Sigmoid colon (tissue), 7 donors: ENCODE measurements at places on chromosomes 2 and 18. TPM values are rescaled to one million over a fixed set of nuclear protein-coding genes. Genes with fewer than 3 reads are reported as not detected.

DNA sequence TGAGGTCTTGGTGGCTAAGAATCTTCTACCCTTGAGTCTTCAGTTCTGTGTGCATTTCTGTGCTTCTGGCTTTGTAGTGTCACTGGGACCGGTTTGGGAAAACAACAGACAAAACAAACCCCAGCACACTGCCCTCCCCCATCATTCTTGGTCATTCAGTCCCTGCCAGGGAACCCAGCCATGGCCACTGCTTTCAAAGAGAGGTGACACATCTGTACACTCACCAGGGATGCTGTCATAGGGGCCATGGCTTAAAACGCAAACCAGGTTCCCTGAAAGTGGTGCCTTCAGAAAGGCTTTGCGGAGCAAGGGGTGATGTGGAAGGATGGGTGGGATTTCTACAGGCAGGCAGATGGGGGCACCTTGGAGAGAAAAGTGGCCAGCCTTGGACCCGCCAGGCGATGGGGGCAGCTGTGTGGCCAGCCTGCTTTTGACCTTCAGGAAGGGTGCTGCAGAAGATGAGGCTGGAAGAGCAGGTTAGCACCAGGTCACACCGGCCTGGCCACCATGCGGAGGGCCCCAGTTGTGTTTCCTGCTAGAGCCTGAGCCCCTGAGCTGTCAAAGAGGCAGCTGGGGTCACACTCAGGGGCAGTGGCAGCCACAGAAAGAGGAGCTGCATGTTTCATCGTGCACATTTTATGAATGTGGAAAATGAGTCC lies 101.3 kb downstream of the INHBB start:
- H3K36me3 ChIP-seq = no peaks in the 10 kb centered on the region
- peak; percentile 52 for DNase-seq
- no peak overlapping the region for H3K27ac ChIP-seq

The AQP12A gene
- total RNA-seq = not detected

DNA sequence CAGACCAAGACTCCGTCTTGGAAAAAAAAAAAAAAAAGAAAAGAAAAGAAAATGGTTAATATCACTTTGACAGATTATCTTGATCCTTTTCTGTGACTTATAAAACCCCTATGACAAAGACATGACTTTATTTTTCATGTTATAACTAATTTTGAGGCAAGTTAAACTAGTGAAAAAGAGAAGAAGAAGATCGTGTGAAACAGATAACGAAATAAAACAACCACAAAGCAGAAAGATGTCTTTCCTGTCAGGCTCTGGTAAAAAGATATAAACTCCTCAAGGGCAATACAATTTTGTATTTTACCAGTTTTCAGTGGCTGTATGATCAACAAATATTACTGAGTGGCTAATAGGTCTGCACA lies 13.4 kb upstream of the RBMS1 start:
- H3K4me3 ChIP-seq = no peak overlapping the region
- H3K27ac ChIP-seq = no peak overlapping the region
- no peaks in the 10 kb centered on the region for H3K36me3 ChIP-seq
- no peak for DNase-seq
- H3K27me3 ChIP-seq = no peaks in the 10 kb centered on the region
- H3K4me1 ChIP-seq = peaks cover 10% of the 10 kb centered on the region

The L3MBTL4 gene
- total RNA-seq = 3.6 TPM

- peaks cover 25% of the 10 kb centered on the region for H3K4me1 ChIP-seq
- no peak for DNase-seq
- H3K27me3 ChIP-seq = peaks cover 19% of the 10 kb centered on the region
- H3K36me3 ChIP-seq = no peaks in the 10 kb centered on the region
These were observed 816 bp downstream of the SCTR start for GRCh38 chr2:119523383-119523951.

The CCDC142 gene
- 17.1 TPM for total RNA-seq

GRCh38 chr2:197950006-197950405 lies 145.6 kb downstream of the PLCL1 start:
- no peaks in the 10 kb centered on the region for H3K27me3 ChIP-seq
- peaks cover 34% of the 10 kb centered on the region for H3K4me1 ChIP-seq
- no peaks in the 10 kb centered on the region for H3K36me3 ChIP-seq
- DNase-seq = no peak
- no peak overlapping the region for H3K4me3 ChIP-seq

The CRYGA gene
- total RNA-seq = not detected

- H3K4me3 ChIP-seq = no peak overlapping the region
- no peaks in the 10 kb centered on the region for H3K27me3 ChIP-seq
- no peak for DNase-seq
- no peaks in the 10 kb centered on the region for H3K36me3 ChIP-seq
These were observed 21.3 kb downstream of the SAG start for GRCh38 chr2:233328922-233329321.

DNA sequence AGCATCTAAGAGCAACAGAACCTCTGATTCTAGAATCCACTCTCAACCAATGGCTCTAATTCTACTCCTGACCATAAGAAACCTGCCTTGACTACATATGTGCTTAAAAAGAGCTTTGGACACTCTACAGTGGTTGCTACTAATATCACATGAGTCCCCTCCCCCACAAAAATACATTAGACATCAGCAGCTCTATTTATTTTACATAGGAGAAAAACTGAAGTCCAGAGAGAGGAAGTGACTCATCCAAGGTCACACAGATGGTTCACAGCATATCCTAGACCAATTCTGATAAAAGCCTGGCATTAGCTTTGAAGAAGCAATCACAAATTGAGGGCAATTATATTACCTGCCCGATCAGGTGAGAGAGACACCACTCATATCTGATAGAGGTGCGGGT lies 49.8 kb downstream of the ALK start:
- no peak for DNase-seq
- H3K4me1 ChIP-seq = no peaks in the 10 kb centered on the region
- no peaks in the 10 kb centered on the region for H3K27me3 ChIP-seq
- no peaks in the 10 kb centered on the region for H3K36me3 ChIP-seq
- no peak overlapping the region for H3K27ac ChIP-seq
